Panc1 (cell line): ENCODE measurements at places on chromosomes 2 and 18.

- DNase-seq, result no peak
Observed at GRCh38 chr2:10556271-10557140, 108.4 kb upstream of the ODC1 start.

DNA sequence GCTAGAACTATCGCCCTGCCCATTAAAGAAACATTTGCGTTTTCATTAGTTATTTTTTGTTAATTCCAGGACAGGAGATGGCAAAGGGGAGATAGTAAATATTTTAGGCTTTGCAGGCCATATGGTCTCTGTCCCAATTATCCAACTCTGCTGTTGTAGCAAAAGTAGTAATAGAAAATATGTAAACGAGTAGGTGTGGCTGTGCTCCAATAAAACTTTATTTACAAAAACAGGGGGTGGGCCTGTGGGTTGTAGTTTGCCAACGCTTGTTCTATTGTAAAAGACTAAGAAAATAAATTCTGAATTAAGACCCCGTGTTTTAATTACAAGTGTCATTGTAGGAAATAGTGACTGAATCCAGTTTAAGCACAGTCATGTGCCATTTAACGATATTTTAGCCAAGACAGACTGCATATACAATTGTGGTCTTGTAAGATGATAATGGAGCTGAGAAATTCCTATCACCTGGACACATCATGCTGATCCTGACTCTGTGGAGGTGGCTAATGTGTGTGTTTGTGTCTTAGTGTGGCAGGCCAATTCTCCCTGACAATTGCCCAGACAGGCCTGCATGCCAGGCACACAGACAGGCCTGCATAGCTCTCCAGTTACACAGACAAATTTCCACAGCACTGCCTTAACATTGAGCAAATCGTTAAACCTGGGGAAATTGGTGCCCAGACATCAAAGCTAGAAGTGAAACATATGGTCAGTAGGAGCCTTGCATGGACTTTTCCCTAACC, 76.4 kb downstream of the SKA1 start:
- no peak for DNase-seq

DNA sequence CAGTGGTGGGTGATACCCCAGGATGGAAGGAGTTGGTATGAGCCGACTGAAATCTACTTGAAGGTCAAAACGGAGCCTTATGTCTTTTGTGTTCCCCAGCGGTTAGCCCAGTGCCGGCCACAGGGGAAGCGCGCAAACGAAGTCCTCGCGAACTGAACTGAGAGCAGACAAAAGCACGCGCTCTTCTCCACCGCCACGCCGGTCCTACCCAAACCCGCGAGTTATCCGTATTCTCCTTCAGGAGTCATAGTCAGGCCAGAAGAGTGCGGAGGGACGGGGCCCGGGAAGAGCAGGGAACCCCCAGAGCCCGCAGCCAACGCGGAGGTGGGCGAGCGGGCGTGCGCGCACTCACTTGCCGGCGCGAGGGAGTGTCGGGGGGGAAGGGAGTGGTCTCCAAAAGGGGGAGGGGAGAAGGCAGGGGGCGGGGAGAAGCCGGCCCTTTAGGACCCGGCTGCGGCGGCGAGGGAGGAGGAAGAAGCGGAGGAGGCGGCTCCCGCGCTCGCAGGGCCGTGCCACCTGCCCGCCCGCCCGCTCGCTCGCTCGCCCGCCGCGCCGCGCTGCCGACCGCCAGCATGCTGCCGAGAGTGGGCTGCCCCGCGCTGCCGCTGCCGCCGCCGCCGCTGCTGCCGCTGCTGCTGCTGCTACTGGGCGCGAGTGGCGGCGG, at the start of gene IGFBP2:
Gene IGFBP2, plus strand, starts transcription at position 469 of the 664 bp plus-strand sequence. Its CDS starts 104 bp downstream, at position 573.
- DNase-seq, result no peak

- no peak for DNase-seq
Observed at GRCh38 chr2:196046123-196046917, 22.3 kb downstream of the DNAH7 start.

DNA sequence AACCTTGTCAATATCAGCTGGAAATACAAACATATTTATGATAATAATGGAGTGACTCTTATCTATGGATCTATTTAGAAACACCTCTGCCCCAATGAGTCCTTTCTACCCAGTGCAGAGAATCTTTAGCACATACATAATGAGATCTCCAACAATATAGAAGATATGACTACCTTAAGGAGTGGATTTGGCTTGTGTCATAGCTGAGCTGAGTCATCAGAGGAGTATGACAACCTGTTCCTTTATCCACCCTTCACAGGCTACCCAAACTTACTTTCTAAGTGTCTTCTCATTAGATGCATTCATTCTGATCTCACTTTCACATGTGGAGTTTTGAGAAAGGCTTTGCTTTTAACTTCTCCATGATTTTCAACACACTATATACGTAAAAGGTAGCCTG, 1218.9 kb downstream of the DSC3 start:
- no peak for DNase-seq

DNA sequence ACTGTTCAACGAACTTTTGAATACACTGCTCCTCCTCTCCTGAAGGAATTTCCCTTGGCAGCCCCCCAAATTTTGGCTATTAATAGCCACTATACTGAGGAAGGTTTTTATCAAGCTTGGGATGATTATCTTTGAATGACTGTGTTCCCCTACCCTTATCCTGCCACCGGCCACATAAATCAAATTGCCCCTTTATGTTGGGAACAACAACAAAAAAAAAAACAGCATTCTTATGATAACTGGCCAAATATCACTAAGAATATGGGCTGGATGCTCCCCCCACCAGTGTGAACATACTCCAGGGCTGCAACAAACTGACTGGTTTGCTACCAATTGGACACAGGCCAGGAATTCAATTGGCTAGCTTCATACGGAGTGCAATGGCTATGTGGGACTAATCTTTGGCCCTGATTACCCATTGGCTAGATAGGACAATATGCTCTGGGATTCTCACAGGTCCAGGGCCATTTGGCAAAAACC, 20.6 kb downstream of the DUSP11 start:
- no peak for DNase-seq

GRCh38 chr2:20629581-20630171, 21.2 kb downstream of the HS1BP3 start:
- DNase-seq, result no peak

DNA sequence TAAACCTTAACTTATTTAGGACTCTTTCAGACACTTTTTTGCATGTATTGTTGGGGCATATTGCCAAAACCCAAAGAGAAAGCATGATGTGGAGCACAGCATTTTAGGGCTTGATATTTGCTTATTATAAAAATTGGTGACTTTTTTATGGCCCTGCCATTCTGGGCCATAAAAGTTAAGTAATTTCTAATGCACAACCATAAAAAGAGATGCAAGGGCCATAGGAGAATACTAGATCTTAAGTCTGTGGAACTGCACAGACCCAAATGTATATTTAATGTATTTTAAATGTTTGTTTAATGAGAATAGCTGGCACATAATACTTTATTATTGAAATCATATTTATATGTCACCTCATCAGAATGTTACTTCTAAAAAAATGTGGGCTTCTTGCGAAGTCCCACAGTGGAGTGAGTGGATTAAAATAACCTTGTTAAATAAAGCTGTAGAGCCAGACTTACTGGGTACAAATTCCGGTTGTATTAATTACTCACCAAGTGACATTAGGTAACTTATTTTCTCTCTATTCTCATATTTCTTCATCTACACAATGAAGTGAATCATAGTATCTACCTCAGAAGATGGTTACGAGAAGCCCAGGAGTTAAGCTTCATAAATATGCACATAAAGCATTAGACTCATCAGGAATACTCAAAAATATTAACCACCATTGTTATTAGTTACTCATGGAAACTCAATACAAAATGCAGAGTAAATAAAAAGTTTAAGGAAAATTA, 52.2 kb downstream of the HNMT start:
- no peak for DNase-seq

- no peak for DNase-seq
Observed at GRCh38 chr2:70103531-70104061, 16.3 kb downstream of the PCBP1 start.

DNA sequence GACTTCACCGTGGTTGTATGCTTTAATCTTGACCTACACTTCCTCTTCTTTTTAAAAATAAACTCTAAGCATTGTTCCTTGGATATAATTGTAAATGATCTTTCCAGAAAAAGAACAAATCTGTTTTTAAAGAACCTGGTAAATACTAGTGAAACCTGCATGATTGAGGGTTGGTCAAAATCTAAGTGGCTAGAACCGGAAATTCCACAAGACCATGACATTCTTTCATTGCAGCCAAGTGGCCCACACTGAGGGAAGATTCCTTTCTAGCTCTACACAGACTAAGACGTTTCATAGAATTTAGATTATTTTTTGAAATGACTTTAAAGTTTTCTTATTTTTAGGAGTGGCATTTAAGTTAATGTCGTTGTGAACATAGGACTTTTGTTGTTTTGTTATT, 356.7 kb downstream of the NYAP2 start:
- DNase-seq, result no peak

DNA sequence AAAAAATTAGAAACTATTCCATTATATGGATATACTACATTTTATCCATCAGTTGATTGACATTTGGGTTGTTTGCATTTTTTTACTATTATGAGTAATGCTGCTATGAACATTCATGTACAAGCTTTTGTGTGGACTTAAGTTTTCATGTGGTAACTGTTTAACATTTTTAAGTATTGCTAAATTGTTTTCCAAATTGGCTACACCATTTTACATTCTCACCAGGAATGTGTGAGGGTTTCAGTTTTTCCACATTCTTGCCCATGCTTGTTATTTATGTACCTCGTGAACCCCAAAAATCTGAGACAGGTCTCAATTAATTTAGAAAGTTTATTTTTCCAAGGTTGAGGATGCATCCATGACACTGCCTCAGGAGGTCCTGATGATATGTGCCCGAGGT, 3.1 kb upstream of the TXNL4A start:
- no peak for DNase-seq

GRCh38 chr2:20618468-20618885, 32.4 kb downstream of the HS1BP3 start:
- no peak for DNase-seq

- no peak for DNase-seq
Observed at GRCh38 chr18:36321658-36322407, 24.3 kb downstream of the FHOD3 start.

GRCh38 chr18:73419531-73419930, 551.7 kb upstream of the NETO1 start:
- no peak for DNase-seq

GRCh38 chr18:76428396-76429261, 66.4 kb downstream of the ZNF516 start:
- DNase-seq, result no peak

DNA sequence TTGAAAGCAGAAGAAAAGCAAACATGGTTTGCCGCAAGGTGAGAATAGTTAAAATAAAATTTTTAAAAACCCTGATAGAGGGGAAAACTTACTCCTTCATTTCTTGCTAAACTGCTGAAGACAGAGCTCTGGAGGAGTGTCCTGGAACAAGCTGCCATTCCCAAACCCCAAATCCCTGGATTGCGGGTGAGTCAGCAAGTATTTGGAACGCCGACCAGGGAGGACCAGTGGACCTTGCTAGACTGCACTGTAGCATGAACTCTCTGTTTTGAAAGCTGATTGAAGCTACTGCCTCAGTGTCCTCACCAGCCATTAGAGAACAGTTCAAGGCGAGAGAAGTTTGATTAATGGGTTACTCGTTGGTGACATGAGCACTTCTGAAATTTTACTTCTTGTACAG, 99.4 kb upstream of the RASGRP3 start:
- DNase-seq, result no peak

GRCh38 chr2:159153463-159153862, 133.0 kb downstream of the WDSUB1 start:
- DNase-seq, result no peak

DNA sequence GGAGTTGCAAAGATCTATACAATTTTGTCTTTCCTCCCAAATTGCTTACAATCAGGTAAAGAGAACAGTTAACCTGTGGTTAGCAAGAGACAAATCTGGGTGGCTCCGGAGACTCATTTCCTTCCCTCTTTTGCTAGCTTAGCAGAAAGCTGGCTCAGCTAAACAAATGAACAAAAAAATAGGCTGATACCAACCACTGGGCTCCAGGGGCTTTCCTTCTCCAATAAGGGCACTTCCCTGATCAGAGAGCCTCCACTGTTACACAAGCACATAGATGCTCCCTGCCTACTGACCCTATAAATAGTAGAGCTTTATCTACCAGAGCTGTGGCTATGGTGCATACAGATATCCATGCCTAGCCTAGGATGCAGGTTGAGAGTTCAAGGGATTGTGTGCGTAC, 90.1 kb upstream of the ARL5A start:
- DNase-seq, result no peak

GRCh38 chr2:199861132-199861774, 10.3 kb upstream of the FTCDNL1 start:
- DNase-seq, result peak; percentile 15

DNA sequence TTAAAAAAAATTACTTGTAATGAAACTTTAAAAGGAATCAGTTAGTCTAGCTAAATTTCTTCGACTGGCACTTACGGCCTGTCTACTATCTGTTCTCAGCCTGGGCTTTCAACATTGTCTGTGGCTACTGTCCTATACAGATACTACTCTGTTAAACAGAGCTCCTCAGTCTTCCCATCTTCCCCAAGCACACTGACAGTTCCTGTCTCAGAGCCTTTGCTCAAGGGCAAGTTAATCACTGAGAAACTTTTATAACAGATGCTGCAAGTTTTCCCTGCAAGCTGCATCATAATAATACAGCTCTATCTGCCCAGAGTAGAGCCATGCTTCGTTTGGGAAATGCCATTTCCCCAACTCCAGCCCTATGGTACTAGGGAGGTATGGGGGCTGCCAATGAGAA, 11.3 kb upstream of the YPEL5 start:
- no peak for DNase-seq

- no peak for DNase-seq
Observed at GRCh38 chr2:172813314-172813888, 77.8 kb downstream of the RAPGEF4 start.

DNA sequence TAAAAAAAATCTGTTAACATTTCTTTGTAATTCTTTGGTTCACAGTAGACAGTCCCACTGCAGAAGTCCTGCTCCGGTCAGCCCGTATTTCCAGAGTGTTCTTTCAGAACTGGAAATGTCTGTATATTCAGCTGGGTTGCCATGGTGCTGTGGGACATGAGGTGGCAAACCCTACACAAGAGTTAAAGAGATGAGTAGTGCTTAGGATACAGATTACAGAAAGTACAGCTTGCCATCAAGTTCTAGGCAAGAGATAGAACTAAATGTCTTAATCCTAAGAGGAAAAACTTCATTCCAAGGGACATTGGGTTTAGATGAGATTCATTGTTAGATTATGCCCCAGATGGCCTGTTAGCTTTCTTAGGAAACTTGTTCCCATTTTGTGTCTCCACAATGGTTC, 60.1 kb downstream of the FMNL2 start:
- DNase-seq, result no peak
